ENCODE measurements at places on chromosomes 2 and 18. TPM values are rescaled to one million over a fixed set of nuclear protein-coding genes. Genes with fewer than 3 reads are reported as not detected.
A peak's percentile ranks its signal among the peaks of the same experiment; 100 is the strongest.

DNA sequence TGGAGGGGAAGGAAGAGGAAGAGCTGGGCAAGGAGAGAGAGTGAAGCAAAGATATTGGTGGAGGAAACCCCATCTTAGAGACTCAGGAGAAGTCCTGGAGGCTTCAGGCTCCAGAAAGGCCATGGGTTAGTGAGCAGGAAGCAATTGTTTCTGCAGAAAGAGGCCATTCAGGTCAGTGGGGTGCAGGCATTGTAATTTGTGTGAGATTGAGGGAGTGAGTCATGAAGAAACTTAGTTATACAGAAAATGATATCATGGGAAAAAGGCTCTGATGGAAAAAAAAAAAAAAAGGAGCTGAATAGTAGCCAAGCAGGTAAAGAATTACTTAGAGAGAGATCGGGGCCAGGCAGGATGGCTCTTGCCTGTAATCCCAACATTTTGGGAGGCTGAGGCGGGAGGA lies 4.0 kb downstream of the EMILIN2 start:
- no peak for DNase-seq

DNA sequence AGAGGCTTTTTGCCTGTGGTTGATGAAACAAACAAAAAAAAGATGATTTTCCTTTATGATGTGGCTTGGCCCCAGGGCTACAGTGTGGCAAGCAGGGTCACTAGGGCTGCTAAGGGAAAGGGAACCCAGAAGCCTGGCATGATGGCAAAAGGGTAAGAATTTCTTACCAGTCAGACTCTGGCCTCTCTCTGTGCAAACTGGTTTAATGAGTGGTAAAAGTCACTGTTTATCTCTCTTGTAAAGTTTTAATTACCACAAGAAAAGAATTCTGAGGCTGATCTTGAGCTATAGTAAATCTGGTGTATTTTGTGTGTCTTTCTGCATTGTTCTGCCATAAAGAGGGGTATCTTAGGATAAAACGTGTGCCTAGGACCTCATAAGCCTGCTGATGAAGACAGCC lies 275.4 kb downstream of the STK39 start:
- no peak for DNase-seq

DNA sequence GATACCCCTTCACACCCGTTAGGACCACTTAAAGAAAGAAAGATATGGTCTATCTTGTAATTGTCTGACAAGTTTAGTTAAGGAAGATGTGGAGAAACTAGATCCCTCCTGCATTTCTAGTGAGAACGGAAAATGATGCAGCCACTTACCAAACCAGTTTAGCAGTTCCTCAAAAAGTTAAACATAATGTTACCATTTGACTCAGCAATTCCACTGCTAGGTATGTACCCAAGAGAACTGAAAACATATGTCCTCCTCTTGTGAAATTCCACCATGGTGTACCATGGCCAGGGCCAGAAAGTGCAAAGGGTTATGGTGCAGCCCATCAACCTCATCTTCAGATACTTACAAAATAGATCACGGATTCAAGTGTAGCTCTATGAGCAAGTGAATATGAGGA lies 79.0 kb upstream of the ID2 start:
- no peak for DNase-seq

Gene SCYGR4
- not detected for polyA plus RNA-seq

DNA sequence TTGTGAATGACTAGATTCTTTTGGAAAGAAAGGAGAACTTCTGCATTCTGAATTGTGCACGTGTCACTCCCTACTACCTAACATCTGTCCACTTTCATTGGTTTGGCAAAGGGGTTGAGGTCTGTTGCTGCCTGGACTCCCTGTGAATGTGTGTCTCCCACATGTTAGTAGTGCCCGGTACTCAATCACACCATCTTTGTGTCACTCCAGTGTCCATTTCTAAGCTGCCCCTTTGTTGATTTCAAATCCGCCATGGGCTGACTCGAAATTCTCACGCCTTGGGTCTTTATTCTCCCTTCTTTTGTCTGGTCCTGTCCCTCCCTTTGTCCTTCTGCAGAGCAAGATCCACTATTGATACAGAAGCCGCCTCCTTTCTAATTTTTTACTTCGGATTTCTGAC lies 7.5 kb downstream of the DPYSL5 start:
- no peak for DNase-seq

Gene SMAD7
- 61.8 TPM for polyA plus RNA-seq

GRCh38 chr2:175076272-175076671 lies 71.1 kb upstream of the CHN1 start:
- DNase-seq: no peak

Gene AQP4
- 0.41 TPM for polyA plus RNA-seq

- DNase-seq: no peak
Observed at GRCh38 chr18:67363694-67364093, 152.8 kb downstream of the DSEL start.

DNA sequence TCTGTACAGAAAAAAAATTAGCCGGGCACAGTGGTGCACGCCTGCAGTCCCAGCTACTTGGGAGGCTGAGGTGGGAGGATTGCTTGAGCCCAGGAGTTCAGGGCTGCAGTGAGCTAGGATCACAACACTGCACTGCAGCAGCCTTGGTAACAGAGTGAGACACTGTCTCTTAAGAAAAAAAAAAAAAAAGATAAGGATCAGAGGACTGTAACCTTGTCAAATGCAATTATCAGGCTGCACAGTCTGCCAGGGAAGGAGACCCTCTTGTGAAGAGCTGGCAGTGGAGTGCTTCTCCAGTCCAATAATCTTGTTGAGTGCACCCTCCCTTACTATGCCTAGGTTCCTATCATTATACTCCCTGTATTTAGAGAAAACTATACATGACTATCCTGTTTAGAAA lies 330.7 kb downstream of the PDE11A start:
- DNase-seq: no peak

GRCh38 chr18:26091047-26091630 lies 726 bp upstream of the SS18 start:
- DNase-seq: peak; percentile 9

GRCh38 chr2:207630491-207630890 lies 5.3 kb upstream of the METTL21A start:
- no peak for DNase-seq

- DNase-seq: no peak
Observed at GRCh38 chr2:15116830-15117229, 444.3 kb downstream of the NBAS start.
